ENCODE measurements at places on chromosomes 3 and 15.

- DNase-seq = peak; percentile 61
Observed at GRCh38 chr3:111989061-111989678, 9.6 kb upstream of the TAGLN3 start.

DNA sequence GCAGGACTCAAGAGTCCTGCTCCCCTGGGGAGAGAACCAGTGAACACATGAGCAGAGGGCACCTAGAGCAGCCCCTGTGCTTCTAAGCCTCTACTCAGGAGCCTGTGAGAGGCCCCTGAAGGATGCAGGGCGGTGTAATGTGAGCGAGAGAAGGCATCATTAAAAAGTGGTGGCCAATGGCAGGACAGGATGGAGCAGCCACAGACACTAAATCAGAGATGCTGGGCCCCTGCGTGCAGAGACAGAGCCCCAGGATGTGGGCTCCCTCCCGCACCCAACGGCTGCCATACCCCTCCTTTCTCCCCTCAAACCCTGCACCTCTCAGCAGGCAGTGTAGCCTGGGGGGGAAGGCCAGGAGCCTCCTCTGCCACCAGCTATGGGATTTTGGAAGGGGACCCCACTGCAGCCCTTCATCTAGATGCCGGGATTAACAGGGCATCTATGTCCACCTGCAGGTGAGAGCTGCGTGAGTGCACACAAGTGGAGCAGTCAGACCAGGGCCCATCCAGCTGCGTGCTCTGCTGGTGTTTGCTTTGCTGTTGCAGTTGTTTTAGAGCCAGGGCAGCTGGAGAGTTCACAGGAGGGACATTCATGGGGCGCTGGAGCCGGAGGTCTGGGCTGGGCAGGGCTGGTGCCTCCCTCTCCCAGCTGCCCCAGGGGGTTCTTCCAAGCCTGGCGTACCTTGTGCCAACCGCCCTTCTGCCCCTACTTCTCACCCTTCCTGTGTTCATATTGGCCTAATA, 5.1 kb upstream of the IQSEC1 start:
- no peak for DNase-seq

GRCh38 chr3:9769426-9770275, at the start of gene CAMK1:
Gene CAMK1 (minus strand): TSS chr3:9769947. CDS start chr3:9767749, 2,198 bp downstream.
- no peak for DNase-seq

DNA sequence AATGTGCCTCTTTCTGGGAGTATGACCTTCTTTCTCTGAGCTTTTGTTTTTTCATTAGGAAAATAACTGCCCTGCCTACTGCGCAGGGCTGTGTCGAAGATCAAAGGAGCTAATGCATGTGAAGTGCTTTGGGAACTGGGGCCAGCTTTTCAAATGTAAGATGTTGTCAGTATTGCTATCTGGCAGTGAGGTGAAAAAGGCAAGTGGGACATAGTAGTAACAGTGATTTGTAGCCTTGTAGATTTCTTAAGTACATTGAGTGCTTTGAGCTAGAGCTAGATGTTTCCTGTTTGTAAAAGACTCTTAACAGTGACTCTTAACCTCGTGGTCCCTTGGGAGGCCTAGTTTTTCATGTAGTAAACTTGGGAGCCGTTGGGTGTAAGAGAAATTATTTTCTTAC, 126.5 kb downstream of the ECT2 start:
- DNase-seq = no peak

DNA sequence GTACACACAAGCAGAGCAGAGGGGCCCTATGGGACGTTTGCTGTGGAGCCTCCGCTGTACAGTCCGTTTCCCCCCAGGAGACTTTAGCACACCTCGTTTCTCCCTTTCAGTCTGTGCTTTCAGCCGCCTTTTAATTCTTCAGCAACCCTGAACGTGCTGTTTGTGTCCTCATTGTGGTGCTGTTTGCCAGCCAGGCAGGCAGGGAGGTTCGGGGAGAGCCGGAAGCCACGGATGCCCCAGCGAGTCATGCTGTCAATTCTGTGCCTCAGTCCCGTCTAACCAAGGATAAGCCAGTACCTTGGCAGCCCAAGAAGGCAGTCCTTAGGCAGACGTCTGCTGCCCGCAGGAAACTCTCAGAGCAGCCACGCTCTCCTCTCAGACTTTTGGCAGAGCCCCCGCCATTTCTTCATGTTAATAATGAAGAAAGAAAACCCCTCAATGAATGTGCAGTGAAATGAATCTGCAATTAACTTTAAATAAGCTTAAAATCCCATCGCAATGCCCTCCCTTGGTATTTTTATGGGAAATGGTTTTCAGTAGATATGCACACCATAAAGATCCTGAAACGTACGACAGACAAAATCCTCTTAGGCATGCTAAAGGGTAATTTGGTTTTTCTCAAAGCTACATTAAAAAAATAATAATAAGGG, 158.6 kb downstream of the UACA start:
- DNase-seq = no peak

- no peak for DNase-seq
Observed at GRCh38 chr3:179971280-179971679, 65.5 kb downstream of the PEX5L start.

GRCh38 chr3:118110211-118110610, 924.4 kb downstream of the IGSF11 start:
- no peak for DNase-seq

DNA sequence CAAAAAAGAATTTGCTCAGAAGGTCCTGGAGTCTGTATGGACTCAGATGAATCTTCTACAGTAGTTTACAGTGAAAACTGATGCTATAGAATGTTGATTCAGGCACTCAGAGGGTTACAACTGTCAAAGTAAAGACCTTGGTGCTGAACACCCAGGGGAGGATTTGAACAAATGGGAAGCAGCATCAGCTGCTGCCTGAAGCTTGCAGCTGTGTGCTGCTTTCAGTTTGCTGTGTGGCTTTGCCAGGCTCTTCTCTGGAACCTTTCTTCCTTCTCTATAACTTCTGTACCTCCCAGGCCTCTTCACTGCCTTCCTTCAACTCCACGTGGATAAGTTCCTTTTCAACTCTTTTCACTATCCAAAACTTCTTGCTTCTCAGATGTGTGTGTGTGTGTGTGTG, 214.2 kb downstream of the GRM7 start:
- DNase-seq = no peak
